ENCODE measurements at places on chromosomes 4 and X. TPM values are rescaled to one million over a fixed set of nuclear protein-coding genes. Genes with fewer than 3 reads are reported as not detected.

Gene ADGRG4
- total RNA-seq: not detected

Gene TMEM156
- total RNA-seq: 0.37 TPM

Gene PCDH11X
- total RNA-seq: not detected

Gene YIPF7
- total RNA-seq: 0.12 TPM

Data from aortic smooth muscle cell (primary cell).